ENCODE measurements at places on chromosomes 6 and 20.

DNA sequence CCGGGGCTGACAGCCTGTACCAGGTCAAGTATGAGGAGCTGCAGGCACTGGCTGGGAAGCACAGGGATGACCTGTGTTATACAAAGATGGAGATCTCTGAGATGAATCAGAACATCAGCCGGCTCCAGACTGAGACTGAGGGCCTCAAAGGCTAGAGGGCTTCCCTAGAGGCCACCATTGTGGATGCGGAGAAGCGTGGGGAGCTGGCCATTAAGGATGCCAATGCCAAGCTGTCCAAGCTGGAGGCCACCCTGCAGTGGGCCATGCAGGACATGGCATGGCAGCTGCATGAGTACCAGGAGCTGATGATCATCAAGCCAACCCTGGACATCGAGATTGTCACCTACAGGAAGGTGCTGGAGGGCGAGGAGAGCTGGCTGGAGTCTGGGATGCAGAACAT is 46.8 kb downstream of the KIAA0319 start:
- no peak for DNase-seq

GRCh38 chr6:119446609-119447008 is 97.0 kb upstream of the MAN1A1 start:
- no peak for DNase-seq

DNA sequence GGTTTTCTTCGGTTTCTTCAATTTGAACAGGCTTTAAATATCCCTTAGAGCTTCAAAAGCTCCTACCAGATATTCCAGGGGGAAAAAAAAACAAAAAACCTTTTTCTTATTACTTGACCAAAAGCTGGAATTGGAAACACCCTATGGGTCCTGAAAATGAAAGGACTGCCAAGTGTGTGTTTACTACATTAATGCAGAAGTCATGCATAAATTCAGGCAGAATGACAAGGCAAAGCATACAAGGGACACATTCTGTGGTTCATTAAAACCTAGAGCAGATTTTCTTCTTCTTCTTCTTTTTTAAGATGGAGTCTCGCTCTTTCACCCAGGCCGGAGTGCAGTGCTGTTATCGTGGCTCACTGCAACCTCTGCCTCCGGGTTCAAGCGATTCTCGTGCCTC is 119.1 kb downstream of the GMDS start:
- no peak for DNase-seq

- DNase-seq: no peak
Observed at GRCh38 chr6:10658910-10659698, 35.3 kb downstream of the C6orf52 start.

- no peak for DNase-seq
Observed at GRCh38 chr6:25627001-25627400, 25.0 kb upstream of the SCGN start.

DNA sequence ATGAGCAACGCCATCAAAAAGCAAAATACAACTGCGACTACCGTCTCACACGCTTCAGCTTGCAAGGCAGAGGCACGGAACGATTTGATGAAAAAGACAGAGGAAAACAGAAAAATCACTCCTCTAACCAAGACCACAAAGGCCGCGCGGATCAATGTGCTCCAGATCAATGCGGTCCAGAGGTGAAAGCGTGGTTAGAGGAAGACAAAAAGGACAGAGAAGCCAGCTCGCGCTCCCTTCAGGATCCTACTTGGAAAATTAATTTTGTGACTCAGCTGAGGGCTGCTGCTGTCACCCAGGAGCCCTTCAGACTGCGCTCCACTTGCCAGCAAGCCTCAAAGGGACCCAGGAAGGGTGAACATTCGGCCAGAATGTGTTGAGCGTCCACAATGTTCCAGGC is 140.2 kb upstream of the RPS6KA2 start:
- DNase-seq: no peak

GRCh38 chr6:100464162-100464851 is 414 bp downstream of the SIM1 start:
- DNase-seq: no peak

- DNase-seq: no peak
Observed at GRCh38 chr20:24164360-24164759, 175.8 kb upstream of the GGTLC1 start.

DNA sequence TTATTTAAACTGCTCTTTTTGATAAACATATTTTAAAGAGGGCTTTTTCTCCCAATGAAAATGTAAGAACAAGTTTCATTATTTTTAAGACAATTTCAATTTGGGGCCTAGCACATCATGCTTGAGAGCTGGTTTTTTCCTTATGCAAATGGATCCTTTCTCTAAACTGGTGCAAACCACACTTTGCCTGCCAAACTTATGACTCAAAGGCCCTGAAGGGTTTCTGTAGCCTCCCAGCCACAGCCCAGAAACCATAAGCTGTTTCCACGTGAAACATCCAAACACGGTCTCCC is 451 bp upstream of the HSF2 start:
- DNase-seq: no peak
